ENCODE measurements at places on chromosomes 7 and 10. TPM values are rescaled to one million over a fixed set of nuclear protein-coding genes. Genes with fewer than 3 reads are reported as not detected.

DNA sequence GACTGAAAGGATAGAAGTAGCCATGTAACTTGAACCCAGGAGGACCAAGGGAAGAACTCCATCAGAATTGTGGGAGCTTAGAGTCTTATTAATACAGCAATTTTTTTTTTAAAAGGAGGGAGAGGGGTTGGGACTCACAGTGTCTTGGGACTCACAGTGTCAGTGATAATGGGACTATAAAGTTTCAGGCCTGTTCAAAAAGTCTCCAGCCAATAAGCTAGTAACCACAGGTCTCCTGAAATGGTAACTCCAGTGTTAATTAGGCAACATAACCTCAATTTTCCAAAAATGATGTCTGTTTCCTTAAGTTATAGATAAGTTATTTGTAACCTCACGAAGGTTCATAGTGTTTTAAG lies 2.4 kb upstream of the HNRNPH3 start:
- H3K27me3 ChIP-seq = no peaks in the 10 kb centered on the region
- H3K36me3 ChIP-seq = no peaks in the 10 kb centered on the region

DNA sequence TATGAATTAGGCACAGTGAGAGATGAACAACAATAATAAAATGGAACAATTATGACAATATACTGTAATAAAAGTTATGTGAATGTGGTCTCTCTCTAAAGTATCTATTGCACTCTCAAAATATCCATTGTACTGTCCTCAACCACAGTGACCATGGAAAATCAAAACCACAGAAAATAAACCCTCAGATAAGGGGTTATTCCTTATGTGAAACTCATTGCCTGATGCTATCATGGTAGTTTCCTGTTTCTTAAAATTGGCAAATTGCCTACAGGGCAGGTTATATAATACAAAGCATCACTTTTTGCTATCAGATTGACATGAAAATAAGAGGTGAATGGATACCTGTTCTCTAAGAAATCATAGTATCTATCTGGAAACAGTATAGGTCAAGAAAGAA lies 3.8 kb downstream of the MCM10 start:
- H3K4me3 ChIP-seq = no peak overlapping the region
- H3K27me3 ChIP-seq = no peaks in the 10 kb centered on the region
- no peak for DNase-seq
- H3K27ac ChIP-seq = no peak overlapping the region

DNA sequence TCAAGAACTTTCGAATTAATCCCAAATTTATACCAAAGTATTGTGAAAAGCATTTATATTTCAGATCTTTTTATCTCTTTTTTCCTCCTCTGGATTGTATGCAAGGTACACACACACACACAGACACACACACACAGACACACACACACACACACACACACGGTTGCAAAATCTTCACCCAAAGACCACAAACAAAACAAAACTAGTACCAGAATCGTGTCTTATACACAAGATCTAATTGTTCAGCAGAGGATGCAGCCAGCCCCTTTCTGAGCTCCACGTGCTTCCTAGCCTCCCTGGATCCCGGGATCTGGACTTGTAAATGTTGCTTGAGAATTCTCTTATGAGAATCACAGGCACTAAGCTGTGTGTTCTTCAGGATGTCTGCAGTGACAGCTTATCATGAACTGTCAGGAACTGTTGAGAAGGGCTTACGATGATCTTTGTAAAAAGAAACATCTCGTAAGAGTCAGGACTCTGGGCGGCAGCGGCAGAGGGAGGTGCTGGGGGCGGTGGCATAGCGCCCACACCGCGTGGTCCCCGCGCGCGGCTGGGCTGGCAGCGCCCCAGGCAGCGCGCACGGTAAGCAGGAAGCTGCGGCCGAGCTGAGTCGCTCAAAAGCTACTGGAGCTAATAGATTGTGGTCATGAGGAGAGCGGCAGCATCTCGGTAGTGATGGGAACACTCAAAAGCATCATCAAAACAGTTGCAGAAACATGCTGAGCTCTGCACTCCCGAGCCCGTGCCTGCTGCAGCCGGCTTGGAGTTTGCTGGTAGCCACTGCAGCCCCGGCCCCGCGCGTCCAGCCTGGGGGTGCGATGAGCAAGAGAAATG lies 277.6 kb downstream of the GATA3 start:
- H3K4me3 ChIP-seq = peak overlapping the region; percentile 7
- no peak overlapping the region for H3K27ac ChIP-seq
- no peaks in the 10 kb centered on the region for H3K27me3 ChIP-seq
- no peaks in the 10 kb centered on the region for H3K36me3 ChIP-seq
- no peaks in the 10 kb centered on the region for H3K4me1 ChIP-seq

DNA sequence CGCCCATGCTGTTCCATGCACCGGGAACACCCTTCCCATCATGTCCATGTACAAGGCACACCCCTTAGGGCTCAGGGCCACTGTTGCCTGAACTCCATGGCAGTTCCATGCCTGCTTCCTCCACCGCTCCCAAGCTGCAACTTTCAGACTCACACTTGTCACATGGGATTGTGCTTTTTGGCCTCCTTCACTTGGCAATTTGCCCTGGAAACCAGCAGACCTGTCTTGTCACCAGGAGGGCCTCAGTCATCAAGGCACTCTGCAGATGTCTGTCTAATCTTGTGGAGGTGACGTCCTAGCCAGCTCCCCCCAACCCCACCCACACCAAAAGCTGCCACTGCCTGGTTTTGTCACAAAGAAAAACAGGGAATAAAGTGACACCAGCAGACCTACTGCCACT lies 47.5 kb downstream of the CARD11 start:
- no peak overlapping the region for H3K27ac ChIP-seq
- no peaks in the 10 kb centered on the region for H3K36me3 ChIP-seq
- DNase-seq = no peak
- no peaks in the 10 kb centered on the region for H3K27me3 ChIP-seq
- no peak overlapping the region for H3K4me3 ChIP-seq

DNA sequence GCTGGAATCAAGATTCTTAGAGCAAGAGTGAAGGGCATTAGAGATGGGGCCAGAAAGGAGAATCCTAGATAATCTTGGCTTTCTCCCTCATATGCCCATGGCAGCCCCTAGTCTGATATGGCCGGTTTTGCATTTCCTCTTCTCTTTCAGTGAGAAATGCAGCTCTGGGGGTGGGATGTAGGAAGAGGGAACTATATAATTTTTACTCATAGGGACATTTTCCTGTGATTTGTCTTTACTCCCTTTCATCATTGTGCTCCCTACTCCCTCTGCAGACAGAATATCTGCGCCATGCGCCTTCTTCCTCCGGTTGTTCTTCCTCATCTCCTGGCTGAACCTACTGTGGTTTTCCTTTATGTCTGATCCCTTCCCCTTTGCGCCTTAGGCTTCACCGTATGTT lies 16.8 kb upstream of the CHCHD1 start:
- no peaks in the 10 kb centered on the region for H3K27me3 ChIP-seq
- DNase-seq = no peak
- H3K4me3 ChIP-seq = no peak overlapping the region
- no peaks in the 10 kb centered on the region for H3K36me3 ChIP-seq

DNA sequence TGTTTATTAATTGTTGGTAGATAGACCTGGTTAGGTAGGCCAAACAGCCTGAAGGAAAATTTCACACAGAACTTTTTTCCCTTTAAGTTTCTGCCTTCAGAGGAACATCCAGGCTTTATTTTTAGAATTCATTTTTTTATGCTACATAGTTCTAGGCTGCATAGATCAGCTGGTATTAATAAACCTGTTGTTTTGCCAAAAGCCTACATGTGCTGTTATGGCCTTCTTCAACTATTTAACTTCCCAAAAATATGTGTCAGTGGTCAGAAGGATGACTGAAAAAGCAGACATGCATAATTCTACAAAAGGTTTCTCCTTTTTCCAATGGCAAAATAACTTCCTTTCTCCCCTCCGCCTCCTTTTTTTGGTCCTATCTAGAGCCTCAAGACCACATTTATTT lies 303.0 kb upstream of the DKK1 start:
- no peak for DNase-seq
- H3K27ac ChIP-seq = no peak overlapping the region
- H3K4me1 ChIP-seq = no peaks in the 10 kb centered on the region

DNA sequence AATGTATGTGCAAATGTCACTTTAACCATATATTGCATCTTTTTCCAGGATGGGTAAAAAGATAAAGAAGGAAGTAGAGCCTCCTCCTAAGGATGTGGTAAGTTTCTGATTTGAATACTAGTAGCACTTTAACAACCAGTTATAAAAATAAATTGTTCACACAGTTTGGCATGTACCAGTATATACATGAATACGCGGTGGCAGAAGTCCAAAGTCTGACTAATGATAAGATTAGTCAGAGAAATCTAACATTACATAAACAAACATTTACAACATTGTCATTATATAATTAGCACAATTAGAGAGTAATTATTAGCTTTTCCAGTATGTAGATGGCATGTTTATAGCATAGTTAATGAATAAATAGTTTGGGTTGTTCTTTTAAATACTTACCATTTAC lies 4.1 kb downstream of the ARMC3 start:
- H3K27ac ChIP-seq = no peak overlapping the region
- H3K4me3 ChIP-seq = no peak overlapping the region
- no peaks in the 10 kb centered on the region for H3K36me3 ChIP-seq
- H3K27me3 ChIP-seq = no peaks in the 10 kb centered on the region

GRCh38 chr7:116691664-116692063 lies 19.7 kb downstream of the MET start:
- H3K27me3 ChIP-seq = no peaks in the 10 kb centered on the region
- H3K4me1 ChIP-seq = no peaks in the 10 kb centered on the region
- no peak overlapping the region for H3K27ac ChIP-seq
- DNase-seq = no peak

DNA sequence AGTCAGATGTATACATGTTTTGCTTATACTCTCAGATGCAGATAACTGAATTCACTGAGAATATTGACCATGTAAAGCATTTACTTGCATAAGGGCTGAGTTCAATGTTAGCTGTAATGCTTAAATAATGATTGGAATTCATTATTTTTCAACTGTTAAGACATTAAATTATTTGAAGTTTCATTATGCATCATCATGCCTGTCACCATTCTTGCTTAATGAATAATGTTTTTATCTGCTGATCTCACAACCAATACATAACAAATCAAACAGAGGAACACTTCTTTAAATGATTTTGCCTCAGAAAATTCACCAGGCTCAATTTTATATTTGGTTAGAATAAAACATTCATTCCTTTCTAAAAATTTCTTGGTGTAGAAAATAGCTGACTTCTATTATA lies 233.4 kb downstream of the GPR37 start:
- H3K36me3 ChIP-seq = no peaks in the 10 kb centered on the region
- H3K4me3 ChIP-seq = no peak overlapping the region
- no peaks in the 10 kb centered on the region for H3K27me3 ChIP-seq

DNA sequence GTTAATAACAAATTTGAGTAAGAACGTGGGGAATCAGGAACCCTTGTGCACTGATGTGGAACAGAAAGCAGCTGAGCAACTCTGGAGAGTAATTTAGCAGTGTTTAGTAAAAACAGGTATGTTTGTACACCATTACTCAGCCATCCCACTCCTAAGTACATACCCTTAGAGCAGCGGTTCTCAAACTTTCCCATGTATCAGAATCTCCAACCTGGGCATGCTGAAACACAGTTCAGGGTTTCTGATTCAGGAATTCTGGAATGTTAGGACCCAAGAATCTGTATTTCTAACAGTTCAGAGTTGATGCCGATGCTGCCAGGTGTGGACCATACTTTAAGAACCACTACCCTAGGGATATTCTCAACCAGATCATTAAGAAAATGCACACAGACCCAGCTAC lies 5.1 kb downstream of the SGMS1 start:
- H3K4me1 ChIP-seq = peaks cover 4% of the 10 kb centered on the region
- no peak overlapping the region for H3K27ac ChIP-seq
- no peak for DNase-seq
- H3K4me3 ChIP-seq = no peak overlapping the region
- no peaks in the 10 kb centered on the region for H3K27me3 ChIP-seq
- no peaks in the 10 kb centered on the region for H3K36me3 ChIP-seq

GRCh38 chr7:10657201-10657600 lies 316.5 kb upstream of the PHF14 start:
- H3K4me1 ChIP-seq = no peaks in the 10 kb centered on the region
- H3K27ac ChIP-seq = no peak overlapping the region
- no peaks in the 10 kb centered on the region for H3K36me3 ChIP-seq
- no peak overlapping the region for H3K4me3 ChIP-seq
- H3K27me3 ChIP-seq = no peaks in the 10 kb centered on the region

GRCh38 chr7:139619367-139619657 lies 95.8 kb downstream of the CLEC2L start:
- H3K27ac ChIP-seq = no peak overlapping the region
- no peaks in the 10 kb centered on the region for H3K36me3 ChIP-seq
- H3K4me1 ChIP-seq = no peaks in the 10 kb centered on the region
- H3K4me3 ChIP-seq = no peak overlapping the region

DNA sequence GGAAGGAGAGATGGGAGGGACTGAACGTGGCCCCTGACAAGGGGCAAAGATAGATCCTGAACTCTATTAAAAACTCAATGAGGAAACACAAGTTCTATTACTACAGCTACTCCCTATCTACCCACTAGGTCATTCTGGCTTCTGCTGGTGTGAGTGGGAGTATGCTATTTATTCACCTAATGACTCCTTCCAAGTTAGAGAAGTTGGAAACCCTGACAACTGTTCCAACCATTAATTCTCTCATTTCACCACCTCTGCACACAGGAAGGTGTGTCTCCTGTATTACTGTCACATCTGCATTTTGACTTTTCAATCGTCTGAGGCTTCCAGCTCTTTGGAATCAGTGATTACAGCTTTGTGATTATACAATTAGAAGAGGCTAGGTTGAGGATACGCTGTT lies 169.4 kb upstream of the ADO start:
- H3K4me1 ChIP-seq = peaks cover 10% of the 10 kb centered on the region
- DNase-seq = no peak
- H3K27me3 ChIP-seq = no peaks in the 10 kb centered on the region
- no peak overlapping the region for H3K4me3 ChIP-seq

GRCh38 chr7:101698964-101699363 lies 69.9 kb upstream of the MYL10 start:
- no peaks in the 10 kb centered on the region for H3K36me3 ChIP-seq
- H3K27ac ChIP-seq = no peak overlapping the region
- DNase-seq = no peak
- no peak overlapping the region for H3K4me3 ChIP-seq
- no peaks in the 10 kb centered on the region for H3K27me3 ChIP-seq
- no peaks in the 10 kb centered on the region for H3K4me1 ChIP-seq

SUPV3L1 gene
- 26.2 TPM for total RNA-seq

PKD2L1 gene
- not detected for total RNA-seq

MYO3A gene
- total RNA-seq = 0.07 TPM

Data from ovary (tissue), 10 donors.